ENCODE measurements at places on chromosomes 16 and 17.
A peak's percentile ranks its signal among the peaks of the same experiment; 100 is the strongest.

GRCh38 chr17:37327341-37328090, 48.3 kb upstream of the C17orf78 start:
- no peak for DNase-seq

- no peak for DNase-seq
Observed at GRCh38 chr16:35173295-35173694, 1713.9 kb downstream of the TP53TG3F start.

DNA sequence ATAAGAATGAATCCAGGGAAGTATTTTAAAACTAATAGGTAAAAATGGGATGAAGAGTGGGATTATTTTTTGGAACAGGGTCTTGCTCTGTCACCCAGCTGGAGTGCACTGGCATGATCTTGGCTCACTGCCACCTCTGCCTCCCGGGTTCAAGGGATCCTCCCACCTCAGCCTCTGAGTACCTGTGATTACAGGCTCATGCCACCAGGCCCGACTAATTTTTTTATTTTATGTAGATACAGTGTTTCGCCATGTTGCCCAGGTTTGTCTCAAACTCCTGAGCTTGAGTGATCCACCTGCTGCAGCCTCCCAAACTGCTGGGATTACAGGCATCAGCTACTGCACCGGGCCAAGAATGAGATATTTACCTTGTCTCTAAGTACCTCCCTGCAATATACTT, 22.1 kb downstream of the NSMCE1 start:
- no peak for DNase-seq

GRCh38 chr17:10741416-10742135, 11.8 kb upstream of the TMEM220 start:
- DNase-seq = no peak

GRCh38 chr16:76883076-76883475, 307.9 kb upstream of the MON1B start:
- DNase-seq = no peak

GRCh38 chr16:84677849-84678248, 22.0 kb upstream of the USP10 start:
- DNase-seq = no peak

DNA sequence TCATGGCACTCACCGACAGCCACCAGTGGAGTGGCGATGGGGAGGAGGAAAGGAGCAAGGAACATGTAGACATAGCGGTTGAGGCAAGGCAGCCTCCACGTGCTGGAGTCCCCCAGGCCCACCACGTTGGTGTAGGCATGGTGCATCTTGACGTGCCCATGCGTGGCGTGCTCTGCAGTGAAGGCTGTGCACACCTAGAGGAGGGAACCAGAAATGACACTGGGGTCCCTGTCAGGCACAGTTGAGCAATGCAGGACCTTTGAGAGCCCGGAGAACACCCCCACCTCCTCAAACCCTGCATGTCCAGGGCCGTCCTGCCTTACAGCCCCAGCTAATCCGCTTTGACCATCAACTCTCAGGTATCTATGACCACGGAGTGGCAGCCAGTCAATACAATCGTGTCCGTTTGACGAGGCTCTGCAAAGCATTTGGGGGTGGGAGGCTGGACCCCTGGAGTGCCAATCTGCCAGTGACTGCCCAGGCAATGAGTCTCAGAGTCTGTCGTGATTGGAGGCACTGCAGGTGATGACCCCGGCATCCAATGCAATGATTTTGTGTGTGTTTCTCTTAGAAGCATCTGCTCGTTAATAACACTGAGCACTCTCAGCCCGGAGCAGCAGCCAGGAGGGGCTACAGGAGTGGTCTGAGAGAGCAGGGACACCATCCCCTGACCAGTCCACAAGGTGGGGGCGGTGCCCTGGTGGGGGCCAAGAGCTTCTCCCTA, 9.9 kb upstream of the FDXR start:
- DNase-seq = no peak

- peak; percentile 84 for DNase-seq
Observed at GRCh38 chr17:40362696-40363110, 1.8 kb downstream of the GJD3 start.

DNA sequence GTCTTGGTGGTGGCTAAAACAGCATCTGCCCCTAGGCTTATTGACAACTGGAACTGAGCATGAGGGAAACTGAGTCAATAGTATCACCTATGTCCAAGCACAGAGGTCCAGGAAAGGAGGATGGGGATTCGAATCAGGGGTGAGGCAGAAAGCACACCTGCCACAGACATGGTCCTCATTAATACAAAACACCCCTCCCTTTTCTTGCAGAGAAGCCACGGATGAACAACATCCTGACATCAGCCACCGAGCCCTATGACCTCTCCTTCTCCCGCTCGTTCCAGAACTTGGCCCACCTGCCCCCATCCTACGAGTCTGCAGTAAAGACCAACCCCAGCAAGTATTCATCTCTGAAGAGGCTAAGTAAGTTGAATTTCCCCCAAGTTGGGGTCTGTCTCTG, 42.7 kb upstream of the DNAH9 start:
- no peak for DNase-seq

GRCh38 chr17:40433551-40434415, 9.5 kb upstream of the IGFBP4 start:
- peak; percentile 39 for DNase-seq

Data from KBM-7 (cell line).